ENCODE measurements at places on chromosomes 5 and 9.
A peak's percentile ranks its signal among the peaks of the same experiment; 100 is the strongest.

- peak; percentile 8 for DNase-seq
Observed at GRCh38 chr5:83955916-83956315, 235.3 kb upstream of the HAPLN1 start.

DNA sequence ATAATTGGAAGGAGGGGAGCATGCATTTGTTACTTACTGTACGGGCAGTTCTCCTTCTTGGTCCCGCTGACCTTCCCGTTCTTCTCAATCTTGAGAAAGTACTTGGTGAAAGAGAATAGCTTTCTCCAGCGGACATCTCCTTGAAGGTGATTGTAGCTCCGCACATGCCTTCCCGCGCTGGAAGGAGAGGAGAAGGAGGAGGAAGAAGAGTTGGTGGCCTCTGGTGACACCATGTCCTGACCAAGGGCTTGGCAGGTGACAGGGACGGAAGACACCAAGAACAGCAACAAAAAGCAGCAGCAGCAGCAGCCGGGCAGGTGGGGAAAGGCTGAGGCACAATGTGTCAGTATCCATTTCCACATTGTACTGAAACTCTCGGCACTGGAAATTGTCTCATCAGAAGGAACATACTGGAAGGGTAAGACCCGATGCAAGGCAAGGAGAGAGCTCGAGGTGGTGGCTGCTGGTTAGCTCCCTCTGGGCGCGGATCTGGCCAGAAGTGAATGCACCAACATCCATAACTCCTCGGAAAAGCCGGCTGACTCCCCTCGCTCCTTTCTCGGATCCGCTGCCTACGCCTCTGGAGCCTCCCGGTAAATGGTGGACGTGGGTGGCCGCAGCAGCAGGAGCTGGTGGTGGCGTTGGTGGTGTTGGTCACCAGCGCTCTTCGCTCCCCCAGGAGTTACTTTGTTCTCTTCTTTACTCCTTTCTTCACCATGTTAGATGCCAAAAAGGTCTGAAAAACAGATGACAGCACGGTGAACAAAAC lies 715 bp downstream of the FGF10 start:
- DNase-seq, result no peak

DNA sequence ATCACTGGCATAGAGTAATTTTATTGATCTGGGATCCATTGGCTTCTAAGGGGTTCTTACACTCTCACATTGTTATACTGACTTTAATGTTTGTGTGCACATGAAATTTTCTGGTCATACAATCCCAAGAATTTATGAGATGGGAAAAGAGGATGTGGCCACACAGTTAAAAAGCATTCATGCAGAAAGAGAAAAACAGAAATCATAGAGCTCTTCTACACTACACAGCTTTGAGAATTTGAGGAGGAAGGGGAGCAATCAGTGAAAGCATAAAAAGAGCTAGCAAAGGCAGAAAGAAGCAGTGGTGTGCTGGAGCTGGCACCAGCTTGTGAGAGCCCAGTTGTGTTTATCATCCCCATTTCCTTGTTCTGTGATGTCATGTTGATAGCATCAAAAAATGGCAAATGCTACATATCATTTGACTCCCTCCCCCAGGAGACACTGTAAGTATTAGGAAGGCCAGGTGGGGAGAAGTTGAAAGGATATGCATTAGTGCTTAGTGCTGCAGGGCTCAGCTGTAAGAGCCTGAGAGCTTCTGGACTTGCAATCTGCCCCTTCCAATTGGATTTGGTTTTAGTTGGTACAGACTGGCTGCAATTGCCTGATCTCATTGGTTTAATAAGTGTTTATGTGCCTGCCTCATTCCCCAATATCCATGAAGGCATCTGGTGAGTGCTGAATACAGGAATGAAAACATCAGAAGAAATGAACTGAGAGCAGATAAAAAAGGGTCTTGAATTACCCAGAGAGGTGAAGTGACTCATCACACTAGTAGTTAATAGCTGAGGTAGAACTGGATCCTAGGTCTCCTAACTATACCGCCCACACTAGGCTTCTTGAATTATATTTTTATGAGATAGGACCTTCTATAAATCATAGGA lies 30.9 kb downstream of the RHOBTB3 start:
- peak; percentile 23 for DNase-seq

GRCh38 chr5:108104448-108104847 lies 277.4 kb downstream of the FBXL17 start:
- DNase-seq, result no peak

- DNase-seq, result no peak
Observed at GRCh38 chr5:7770436-7770835, 80.5 kb downstream of the CFAP90 start.

GRCh38 chr9:3480353-3480655 lies 45.5 kb downstream of the RFX3 start:
- no peak for DNase-seq
